Urinary bladder (tissue), 4 donors: ENCODE measurements at places on chromosomes 1 and 21. TPM values are rescaled to one million over a fixed set of nuclear protein-coding genes. Genes with fewer than 3 reads are reported as not detected.

DNA sequence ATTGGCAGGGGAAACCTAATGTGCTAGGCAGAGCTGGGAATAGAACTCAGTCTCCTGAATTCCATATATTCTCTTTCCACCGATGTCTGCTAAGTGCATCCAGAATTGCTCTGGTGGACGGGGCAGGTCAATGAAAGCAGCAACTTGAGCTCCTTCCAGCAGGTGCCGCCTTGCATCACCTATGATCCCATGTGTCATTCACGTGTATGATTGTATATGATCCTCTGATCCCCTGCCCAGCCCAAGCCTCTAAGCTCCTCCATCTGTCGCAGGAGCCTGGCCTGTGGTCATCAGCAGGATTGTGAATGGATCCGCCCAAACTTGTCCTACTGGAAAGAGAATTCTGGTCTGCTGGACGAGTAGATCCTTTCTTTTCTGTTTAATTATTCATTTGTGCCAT lies 13.1 kb downstream of the ACTA1 start:
- DNase-seq = no peak

- DNase-seq = no peak
Observed at GRCh38 chr1:116569381-116569670, 1.5 kb downstream of the CD58 start.

CASQ1 gene
- 10.5 TPM for total RNA-seq

NENF gene
- 42.5 TPM for total RNA-seq

DNA sequence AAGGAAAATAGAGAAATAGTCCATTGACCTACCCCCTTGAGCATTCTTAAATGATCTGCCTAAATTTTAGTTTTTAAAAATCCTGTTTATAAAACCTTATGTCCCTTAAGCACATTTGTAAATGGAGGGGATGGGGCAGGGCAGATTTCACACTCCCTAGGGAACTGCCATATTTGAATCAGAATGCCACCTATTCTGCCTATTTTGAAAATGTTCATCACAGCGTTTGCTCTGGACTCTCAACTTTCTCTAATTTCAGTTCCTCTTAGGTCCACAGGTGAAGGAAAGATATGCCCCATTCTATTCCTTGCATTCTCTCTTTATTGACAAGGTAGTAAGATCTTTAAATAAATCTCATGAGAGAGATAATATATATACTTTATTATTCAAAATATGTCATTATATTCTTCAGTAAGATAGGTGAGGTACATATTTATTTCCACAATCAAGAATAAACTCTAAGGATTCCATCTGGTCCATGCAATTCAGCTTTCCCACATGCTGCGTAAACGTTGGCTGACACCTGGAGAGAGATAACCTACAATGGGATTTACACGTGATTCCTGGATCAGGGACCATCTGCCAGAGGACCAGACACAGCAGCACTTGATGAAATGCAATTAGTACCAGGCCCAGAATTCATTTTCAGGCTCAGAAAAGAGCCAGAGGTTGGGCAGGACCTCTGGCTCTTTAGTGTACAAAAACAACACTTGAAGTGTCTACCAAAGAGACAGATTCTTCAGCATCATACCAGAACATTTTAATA lies 1.2 kb upstream of the LPGAT1 start:
- no peak for DNase-seq

- DNase-seq = no peak
Observed at GRCh38 chr1:113325022-113325421, 65.3 kb upstream of the MAGI3 start.

NPHP4 gene
- total RNA-seq = 6.8 TPM
